KG1 (cell line): ENCODE measurements at places on chromosomes 1 and 21.

DNA sequence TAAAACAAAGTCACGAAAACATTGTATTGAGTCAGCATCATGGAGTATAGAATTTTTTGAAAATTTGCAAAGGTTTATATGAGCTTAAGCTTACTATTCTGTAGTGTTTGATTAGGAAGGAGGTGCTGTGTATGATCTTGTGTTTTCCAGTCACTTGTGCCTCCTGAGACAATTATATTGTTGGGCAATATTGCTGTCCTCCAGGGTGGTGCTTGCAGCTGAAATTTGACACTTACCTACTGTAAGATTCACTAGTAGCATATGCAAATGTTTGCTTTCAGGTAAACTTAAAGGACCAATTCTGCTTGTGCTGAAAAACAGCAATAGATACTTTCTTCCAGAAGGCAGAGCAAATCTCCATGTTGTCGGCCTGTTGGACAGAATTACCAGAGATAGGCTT, 268.0 kb downstream of the TGFB2 start:
- DNase-seq, result no peak

GRCh38 chr1:16324456-16324890, 27.8 kb downstream of the FBXO42 start:
- DNase-seq, result no peak

GRCh38 chr1:57889676-57890320, 465.9 kb upstream of the DAB1 start:
- no peak for DNase-seq

DNA sequence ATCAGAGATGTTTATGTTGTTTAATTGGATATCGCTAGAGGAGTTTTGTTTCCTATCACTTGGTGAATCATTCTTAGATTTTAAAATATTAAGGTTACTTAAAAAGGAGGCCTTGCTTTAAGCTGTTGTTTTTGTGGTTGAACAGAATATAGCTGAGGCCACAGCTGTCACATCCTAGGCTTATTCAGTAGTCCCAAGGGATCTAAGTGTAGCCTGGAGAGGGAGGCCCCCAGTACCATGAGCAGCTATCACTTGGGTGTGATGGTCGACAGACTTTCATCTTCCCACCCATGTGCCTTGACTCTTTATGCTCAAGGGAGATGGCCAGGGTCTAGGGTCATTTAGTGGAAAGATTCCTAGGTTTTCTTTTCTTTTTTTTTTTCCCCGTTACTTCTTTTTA, 278.7 kb downstream of the HHAT start:
- DNase-seq, result no peak

- DNase-seq, result peak; percentile 2
Measured at GRCh38 chr1:48061162-48062136, 64.3 kb upstream of the TRABD2B start.

- DNase-seq, result no peak
Measured at GRCh38 chr1:66327588-66327987, 206.4 kb upstream of the SGIP1 start.

DNA sequence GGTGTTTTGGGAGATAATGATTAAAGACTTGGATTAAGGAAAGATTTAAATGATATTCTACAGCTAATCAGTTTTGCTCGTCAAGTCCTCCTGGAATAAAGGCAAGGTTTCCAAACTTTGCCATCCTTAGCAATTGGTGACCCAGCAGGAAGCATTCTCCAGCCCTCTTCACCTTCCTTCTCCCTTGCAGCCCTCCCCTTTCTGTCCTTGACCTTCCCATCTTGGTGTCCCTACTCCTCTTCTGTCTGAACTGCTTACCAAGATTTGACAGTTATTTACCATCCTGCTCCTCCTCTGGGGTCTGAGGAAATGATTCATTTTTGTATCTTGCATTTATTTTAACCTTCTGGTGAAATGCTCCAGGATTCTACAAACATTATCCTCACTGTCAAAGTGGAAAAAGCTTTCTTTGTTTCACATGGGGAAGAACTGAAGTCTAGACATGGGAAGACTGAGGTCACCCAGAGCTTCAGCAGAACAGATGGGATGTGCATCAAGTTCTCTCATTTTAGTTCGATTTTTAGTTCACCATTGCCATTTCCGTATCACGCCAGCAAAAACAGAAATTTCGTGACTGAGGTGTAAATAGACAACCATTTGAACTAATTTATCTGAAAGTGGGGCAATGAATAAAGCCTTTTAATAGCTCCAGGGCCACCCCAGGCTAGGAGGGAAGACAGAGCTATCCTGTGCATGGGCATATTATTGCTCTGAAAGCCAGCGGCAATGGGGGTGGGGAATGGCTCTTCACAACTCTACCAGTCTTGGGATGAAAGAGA, 504.4 kb upstream of the PLXNA2 start:
- DNase-seq, result no peak

DNA sequence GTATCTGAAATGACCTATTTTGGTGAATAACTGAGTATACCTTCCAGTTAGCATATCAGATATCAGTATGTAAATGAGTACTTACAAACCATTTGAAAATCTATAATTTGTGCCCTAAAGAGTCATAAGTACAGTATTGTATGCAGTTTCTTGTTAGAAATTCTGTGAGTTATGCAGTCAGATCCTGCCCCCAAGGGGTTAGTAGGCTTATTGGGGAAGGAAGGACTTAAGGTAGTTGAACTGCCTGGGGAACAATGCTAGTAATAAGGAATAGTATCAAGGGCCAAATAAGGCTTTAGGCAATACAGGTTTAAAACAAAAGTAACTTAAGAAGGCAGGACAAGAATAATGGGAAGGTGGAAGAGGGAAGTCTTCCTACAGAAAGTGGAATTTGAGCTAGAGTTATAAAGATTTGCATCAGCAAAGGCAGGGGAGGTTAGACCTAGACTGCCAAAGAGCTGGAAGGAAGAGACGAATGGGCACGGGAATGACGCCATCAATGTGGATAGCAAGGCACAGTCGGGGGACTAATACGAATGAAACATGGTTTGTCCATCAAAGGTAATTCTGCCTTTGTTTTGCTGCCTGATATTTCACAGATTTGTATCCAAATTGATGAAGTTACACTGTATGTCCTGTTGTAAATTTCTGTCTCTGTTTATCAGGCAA, 182.9 kb upstream of the DPYD start:
- no peak for DNase-seq

DNA sequence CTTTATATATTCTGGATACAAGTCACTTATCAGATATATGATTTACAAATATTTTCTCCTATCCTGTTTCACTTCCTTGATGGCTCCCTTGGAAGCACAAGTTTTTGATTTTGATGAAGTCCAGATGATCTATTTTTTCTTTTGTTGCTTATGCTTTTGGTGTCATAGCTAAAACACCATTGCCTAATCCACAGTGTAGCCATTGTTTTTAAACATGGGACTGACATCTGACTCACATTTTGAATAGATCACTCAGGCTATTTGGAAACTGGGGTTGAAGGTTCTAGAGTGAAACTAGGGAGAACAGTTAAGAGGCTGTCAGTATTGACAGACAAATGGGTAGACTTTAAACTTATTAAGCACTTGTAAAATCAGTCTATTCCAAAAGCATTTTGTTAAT, 16.6 kb downstream of the AK4 start:
- DNase-seq, result no peak

DNA sequence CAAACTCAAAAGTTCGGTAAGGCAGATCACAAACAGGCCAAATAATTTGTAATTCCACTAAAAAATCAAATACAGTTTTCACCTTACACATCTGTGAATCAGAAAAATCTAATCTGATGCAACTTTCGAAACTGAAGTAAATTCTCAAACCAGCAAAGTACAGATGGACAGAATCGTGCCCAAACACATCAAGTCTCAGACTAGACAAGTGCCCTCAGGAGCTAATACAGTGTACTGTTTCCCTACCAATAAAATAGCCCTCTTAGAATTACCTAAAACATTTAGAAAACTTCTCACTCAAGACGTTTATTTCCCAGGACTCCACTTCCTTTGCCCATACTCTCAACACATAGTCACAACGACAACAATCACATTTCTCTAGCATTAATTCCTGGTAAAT, 134.2 kb downstream of the SMYD2 start:
- DNase-seq, result no peak

GRCh38 chr21:39111931-39112550, 71.2 kb downstream of the PSMG1 start:
- no peak for DNase-seq

- DNase-seq, result no peak
Measured at GRCh38 chr21:42109873-42110525, 38.9 kb downstream of the UMODL1 start.

DNA sequence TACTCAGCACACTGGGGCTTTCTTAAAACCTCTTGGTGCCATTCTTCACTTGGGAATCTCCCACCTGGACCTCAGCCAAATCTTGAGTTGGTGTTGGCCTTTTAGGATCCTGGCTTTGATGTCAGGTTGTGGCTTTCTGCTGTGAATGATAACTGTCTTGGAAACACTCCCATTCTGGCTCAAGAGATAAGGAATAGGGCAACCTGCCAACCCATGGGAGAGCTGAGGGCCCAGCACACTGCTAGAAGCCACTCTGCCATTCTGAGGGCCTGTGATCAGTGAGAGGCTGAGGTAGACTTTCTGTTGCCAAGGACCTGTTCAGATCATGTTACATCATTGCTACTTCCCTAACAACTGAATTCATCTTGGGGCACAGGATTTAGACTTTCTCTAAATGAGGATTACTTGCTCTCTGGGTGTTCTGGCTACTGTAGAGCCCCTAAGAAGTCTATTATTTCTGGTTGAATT, 45.8 kb downstream of the TTC39A start:
- no peak for DNase-seq

DNA sequence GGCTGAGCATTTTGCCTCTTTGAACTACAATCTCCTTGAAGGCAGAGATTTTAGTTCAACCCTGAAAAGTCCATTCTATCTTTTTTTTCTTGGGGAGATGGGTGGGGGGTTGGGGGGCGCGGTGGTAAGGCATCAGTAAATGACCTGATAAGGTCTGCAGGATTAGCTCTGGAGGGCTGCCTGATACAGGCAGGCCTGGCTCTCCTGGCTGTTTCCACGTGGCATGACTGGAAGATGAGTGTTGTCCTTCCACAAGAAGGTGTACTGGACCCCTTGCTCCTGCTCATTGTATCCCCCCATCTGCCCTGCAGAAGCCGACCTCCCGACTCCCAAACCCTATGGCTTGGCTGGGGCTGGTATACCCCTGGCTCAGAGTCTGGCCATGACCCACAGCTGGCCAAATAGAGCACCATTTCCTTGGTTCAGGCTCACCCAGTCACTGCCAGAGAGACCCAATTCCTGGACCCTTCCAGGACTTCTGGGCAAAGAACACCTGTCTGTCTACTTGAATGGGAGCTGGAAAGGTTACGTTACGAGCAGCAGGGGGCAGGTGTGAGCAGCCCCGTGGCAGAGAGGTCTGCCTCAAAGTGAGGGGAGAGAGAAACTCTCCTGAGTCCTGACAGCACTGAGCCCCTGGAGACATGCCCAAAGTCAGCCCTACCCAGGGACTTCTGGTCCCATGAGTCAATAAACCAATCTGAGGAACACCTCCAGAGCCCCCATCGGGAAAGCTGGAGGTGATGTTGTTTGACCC, 17.0 kb downstream of the DHRS3 start:
- DNase-seq, result no peak

DNA sequence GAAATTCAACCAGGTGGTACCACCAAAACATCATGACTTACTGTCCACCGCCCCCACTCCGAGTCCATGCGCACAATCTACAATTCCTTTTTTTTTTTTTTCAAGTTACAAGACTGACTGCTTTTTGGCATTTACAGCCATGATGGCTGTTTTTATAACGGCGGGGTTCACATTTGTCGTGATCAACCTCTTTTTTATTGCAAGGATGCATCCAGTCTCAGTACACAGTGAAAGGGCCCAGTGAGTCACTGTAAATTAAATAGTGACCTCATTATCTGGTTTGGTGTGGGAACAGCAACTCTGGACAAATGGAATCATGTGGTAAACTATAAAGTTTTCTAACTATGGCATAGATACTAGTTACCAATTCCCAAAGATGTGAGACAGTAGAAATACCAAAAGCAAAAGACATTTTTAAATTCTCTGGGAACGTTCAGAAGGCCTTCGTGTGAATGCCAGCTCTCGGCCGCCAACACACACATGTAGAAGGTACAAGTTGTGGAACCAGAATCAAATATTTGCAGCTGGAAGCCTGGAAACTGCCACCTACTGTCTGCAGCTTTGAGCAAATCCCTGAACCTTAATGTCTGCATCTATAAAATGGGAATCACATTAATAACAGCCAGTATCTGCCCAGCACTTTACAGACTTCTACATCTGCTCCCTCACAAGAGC, 4.9 kb downstream of the GLIS1 start:
- DNase-seq, result no peak
